ENCODE measurements at places on chromosomes 11 and 22.
A peak's percentile ranks its signal among the peaks of the same experiment; 100 is the strongest.

DNA sequence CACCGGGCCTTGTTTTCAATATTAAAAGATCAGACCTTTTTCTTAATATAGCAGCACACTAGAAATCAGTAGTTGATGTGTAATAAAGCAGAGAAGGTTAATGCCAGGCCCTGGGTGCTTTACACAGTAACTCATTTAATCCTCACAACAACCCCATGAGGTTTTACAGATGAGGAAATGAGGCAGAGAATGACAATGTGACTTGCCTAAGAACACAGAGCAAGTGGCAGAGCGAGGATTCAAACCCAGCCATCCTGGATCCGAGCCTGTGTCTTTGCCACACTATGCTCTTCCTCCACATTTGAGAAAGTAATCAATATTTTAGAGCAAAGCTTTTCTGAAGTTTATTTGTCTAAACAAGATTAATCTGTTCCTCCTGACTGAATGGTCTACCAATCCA lies 7.2 kb downstream of the JAML start:
- DNase-seq, result no peak

DNA sequence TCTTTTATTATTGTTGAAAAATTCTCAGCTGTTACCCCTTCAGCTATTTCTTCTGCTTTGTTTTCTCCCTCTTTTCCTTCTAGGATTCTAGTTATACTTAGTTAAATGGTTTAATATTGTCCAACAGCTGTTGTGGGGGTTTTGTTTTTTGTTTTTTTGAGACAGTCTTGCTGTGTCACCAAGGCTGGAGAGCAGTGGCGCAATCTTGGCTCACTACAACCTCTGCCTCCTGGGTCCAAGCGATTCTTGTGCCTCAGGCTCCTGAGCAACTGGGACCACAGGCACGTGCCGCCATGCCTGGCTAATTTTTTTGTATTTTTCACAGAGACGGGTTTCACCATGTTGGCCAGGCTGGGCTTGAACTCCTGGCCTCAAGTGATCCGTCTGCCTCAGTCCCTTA lies 12.7 kb downstream of the SDHAF2 start:
- DNase-seq, result no peak

DNA sequence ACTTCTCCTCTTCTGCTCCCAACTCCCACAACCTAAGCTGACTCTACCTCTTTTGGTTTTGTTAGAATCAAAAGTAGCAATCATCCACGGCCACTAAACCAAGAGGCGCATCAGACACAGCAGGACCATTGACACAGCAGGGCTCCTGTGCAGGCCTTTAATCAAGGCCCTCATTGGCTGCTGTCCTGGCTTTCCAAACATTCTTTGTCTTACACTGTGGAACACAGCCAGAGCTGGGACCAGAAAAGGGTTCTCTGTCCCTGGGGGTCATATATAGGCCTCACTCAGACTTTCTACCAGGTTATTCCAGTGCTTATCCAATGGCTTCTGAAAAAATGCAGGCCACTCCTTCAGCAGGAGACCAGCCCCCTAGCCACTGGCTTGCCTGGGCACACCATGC lies 212.7 kb upstream of the NTM start:
- no peak for DNase-seq

DNA sequence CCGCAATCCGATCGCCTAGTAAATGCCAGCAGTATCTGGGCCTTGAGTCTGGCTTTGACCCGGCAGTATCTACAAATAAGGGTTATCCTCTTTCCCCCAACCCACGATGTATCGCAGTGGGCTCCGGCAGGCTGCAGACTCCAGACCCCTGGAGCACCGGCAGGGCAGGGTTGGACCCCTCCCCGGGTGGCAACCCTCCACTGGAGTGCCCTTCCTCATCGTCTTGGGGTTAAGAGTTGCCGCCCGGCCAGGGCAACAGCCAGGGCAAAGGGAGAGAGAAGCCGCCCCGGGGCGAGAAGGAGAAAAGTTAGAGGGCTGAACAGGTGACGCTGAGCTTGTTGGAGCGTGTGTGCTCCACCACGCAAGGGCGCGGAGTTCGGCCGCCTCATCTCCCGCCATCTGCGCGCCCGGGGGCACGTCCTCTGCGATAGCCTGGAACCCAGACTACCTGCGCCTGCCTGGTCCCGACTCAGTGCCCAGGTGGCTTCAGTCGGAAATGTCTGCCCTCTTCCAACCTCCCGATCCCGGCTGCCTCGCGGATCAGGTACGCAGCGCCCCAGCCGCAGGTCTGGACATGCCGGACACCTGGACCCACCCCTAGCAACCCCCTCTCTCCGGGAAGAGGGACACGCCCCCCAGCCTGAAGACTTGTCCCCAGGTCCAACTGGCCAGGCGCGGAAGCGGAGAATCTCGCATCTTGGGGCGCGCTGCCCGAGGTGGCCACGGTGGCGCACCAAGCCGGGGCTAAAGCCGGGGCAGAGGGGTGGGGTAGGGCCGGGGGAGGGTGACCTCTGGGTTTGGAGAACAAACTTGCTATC lies 1.2 kb downstream of the DSCAML1 start:
- peak; percentile 73 for DNase-seq

- DNase-seq, result no peak
These were observed 2.8 kb upstream of the CDC42EP1 start for GRCh38 chr22:37557321-37558001.

DNA sequence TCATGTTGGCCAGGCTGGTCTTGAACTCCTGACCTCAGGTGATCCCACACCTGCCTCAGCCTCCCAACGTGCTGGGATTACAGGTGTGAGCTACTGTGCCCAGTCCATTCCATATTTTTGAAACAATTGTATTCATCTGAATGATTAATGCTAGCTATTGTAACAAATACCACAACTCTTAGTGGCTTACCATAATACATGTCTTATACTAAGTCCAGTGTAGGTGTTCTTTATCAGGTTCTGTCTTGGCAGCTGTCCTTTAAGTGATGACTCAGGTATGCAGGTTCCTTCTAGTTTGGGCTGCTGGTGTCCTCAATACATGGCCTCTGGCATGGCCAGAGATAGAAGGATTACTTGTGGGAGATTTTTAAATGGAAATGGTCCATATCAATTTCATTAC lies 39.0 kb downstream of the UVRAG start:
- DNase-seq, result no peak

DNA sequence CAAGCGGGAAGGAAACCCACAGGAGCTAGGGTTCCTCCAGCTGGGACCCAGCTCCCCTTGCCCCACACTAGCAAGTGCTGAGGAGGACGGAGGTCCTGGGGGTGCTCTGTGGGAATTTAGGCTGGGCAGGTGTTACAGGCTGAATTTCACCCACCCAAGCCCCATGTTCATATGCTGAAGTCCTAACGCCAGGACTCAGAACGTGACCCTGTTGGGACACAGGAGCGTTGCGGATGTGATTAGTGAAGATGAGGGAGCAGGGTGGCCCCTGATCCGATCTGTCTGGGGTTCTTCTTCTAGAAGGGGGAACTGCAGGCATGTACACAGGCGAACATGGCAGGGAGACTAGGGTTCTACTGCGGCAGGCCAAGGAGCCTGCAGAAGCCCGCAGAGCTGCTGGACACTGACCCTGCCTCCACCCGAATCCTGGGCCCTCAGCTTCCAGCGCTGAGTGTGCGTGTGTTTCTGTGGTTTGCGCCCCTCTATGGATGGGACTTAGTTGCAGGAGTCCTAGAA lies 103.4 kb upstream of the FGF3 start:
- no peak for DNase-seq

DNA sequence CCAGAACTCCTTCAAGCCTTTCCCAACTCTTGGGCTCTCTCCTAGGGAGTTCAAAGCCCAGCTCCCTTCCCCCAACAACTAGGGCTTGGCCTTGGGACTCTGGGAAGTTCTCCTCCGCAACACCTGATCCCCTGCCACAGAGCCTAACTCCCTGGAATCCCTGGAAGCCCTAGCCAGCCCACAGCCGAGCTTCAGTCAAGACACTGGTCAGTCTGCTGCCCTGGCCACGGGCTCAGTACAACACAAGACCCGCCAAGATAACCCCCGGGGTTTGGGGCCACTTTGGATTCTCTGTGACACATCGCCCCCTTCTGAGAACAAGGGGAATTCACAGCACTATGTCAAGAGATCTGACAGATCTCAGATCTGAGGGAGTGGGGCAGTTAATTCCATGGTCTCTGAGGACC lies 58.3 kb downstream of the SLC22A12 start:
- DNase-seq, result no peak
